ENCODE measurements at places on chromosomes 1 and 21.

DNA sequence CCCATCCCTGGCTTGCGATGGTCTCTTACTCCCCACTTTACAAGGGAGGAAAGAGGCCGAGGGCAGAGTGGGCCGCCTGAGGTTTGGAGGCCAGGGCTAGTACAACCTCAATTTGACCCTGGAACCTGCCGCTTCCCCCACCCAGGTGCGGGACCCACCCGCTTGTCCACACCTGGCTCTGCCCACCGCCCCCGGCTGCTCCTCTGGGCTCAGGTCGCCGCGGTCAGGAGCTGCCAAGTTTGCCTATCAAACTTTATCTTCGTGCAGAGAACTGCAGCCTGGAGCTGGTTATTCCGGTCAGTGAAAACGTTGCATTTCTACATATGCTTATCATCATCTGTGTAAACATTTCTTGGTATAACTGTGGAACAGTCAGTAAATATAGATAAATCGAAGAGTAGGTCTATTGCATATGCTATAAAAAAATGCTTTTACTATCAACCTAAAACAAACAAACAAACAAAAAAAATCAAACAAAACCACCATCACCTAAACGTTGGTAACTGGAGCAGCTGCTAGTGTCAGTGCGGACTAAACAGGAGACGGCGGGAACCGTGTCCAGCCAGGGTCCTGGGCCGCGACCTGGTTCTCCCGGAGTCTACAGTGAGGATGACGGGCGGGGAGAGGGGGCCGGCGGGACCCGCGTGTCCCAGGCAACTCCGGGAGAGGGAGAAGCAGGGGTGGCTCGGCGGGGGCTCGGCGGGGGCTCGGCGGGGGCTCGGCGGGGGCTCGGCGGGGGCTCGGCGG lies 906 bp upstream of the ADARB1 start:
- no peak for DNase-seq

- DNase-seq, result no peak
Measured at GRCh38 chr1:208300084-208300770, 56.0 kb upstream of the PLXNA2 start.

DNA sequence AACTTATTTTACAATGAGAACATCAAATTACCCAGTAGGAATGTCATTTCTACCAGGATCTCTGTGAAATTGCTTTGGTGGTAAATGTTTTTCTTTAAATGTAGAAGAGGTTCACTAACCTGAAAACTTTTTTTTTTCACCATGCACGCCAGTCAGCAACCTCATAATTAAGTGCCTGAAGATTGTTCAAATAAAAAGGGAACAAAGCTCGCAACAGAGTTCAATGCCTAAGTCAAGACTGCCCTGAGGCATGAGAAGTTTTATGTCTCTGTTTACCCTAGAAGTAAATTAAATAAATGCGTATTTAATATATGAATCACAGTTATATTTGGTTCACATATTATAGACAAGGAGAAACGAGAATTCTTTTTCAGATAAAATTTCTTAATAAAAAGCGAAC lies 13.8 kb upstream of the SYDE2 start:
- no peak for DNase-seq

DNA sequence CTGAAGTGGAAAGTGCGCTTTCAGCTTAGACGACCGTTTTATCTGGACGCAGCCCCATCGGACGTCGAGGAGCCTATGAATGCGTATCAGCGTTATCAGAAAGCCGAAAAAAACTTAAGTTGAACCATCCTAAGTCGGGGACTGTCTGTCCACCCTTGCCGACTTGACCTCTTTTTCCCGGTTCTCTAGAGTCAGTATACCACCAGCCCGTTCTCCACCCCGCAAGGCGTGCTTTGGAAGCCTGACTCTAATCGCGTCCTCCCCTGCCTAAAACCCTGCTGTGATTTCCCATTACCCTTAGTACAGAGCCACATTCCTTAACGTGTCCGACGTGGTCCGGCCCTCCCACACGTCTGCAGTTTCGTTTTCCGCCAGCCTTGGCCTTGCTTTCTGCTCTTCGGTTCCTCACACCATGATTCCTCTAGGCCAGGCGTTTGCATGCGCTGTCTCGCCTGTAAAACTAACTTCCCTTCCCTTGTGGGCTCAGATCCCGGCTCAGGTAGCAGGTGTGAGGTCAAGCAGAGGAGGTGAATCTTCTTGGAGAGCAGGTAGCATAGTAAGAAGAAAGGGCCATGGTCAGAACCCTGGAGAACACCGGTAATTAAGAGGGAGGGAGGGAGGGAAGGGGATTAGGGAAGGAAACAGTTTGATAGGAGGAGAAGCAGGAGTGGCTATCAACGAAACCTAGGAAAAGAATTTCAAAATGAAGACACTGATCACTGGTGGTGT lies 865 bp downstream of the ADPRS start:
- peak; percentile 57 for DNase-seq

GRCh38 chr1:204174958-204175357 lies 8.8 kb upstream of the REN start:
- DNase-seq, result no peak

DNA sequence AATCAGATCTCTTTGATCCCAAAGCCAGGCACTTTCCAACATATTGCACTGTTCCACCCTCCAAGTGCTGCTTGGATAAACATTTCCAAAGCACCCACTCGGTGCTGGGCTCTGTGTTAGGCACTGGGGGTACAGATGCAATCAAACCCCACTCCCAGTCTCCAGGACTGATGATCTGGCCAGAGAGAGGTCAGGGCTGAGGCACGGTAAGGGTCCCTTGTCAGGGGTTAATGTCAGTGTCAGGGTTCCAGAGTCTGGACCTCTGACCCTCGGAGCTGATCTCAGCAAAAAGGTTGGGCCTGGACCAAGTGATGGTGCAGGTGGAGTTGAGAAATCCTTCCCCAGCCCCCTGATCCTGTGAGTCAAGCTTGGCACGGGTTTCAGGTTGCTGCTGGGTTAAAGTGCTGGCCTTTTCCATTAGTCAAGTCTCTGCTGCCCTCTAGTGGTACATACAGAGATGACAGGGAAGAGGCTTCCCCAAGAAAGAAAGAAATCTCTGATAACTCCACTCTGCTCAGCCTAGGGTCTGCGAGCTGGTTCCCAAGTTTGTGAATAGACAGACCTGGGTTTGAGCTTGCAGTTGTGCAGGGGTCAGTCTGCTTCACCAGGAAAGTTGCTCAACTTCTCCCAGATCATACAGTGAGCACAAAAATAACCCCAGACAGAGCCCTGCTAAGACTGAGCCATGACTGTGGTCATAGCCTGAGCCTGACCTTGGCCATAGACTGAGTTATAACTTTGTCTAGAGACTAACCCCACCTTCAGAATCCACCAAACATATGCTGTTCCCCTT lies 74.6 kb downstream of the DMRTA2 start:
- DNase-seq, result peak; percentile 65

GRCh38 chr1:117240547-117240946 lies 29.8 kb upstream of the VTCN1 start:
- DNase-seq, result no peak

GRCh38 chr21:15289896-15290841 lies 225.4 kb upstream of the NRIP1 start:
- DNase-seq, result no peak

DNA sequence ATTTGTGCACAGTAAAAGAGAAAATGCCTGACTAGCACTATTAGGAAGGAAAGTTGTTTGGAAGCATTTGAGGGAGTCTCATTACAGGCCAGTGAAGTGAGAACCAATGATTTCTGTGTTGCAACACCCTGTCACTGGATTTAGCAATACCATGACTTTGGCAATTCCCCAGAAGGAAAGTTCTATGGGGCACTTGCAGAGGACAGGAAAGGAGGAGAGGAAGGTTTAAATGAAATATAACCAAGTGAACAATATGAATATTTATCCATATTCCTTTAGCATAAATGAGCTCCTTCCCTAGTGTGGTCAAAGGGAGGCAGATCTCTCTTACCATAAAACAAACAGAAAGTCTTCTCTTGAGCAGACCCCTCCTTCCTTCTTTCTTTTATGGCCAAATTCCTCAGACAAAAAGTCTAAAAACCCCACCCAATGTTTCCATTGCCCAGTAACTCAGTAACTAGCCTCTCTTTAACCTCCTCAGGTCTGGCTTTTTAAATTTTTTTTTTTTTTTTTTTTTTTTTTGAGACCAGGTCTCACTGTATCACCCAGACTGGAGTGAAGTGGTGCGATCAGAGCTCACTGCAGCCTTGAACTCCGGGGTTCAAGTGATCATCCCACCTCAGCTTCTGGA lies 5.5 kb downstream of the TLR5 start:
- no peak for DNase-seq

GRCh38 chr1:218850367-218850766 lies 323.3 kb upstream of the LYPLAL1 start:
- no peak for DNase-seq

GRCh38 chr1:48055876-48056764 lies 58.9 kb upstream of the TRABD2B start:
- no peak for DNase-seq

- DNase-seq, result peak; percentile 97
Measured at GRCh38 chr21:44962403-44962966, 22.7 kb downstream of the SLX9 start.

- no peak for DNase-seq
Measured at GRCh38 chr1:34770891-34771504, 10.0 kb upstream of the GJB3 start.

DNA sequence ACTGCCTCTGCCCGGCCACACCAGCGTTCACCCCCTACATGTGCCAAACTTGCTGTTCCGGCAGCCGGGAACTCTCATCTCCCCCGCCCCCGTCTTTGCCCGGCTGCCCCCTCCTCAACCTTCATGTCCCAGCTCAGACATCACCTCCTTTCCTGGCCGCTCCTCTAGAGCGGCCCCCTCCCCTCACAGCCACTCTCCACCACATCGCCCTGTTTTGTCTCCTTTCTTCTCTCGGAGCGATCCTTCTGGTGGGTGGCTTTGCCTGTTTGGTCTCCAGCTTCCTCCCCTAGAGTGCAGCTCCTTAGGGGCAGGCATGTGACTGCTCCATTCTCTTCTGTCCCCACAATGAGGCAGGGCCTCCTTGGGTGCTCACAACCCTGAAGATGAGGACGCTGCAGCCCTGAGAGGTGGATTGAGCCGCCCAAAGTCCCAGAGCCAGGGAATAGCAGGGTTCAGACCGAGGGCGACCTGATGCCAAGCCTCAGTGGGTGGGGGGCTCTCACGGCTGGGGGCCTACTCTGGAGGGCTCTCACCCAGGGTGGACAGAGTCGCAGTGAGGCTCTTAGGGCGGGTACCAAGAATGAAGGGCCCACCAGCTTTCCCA lies 44.9 kb upstream of the ECE1 start:
- no peak for DNase-seq

GRCh38 chr1:1290238-1290731 lies 10.0 kb downstream of the SCNN1D start:
- DNase-seq, result peak; percentile 51

DNA sequence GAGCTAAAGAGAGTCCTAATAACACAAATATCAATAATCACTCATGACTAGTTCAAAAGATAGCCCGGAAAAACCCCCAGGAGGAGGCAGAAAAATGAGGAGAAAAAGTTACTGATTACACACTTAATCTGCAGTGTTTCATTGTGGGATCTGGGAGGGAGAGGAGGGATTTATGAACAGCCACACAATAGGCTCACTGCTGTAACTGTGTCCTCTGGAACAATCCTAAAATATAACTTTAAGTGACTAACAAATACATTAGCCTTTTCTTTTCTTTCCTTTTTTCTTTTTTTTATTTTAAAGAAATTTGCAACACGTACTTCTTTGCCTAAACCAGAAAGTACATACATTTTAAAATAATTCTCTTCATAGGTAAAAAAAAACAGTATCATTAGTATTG lies 106.3 kb upstream of the LBR start:
- DNase-seq, result no peak

DNA sequence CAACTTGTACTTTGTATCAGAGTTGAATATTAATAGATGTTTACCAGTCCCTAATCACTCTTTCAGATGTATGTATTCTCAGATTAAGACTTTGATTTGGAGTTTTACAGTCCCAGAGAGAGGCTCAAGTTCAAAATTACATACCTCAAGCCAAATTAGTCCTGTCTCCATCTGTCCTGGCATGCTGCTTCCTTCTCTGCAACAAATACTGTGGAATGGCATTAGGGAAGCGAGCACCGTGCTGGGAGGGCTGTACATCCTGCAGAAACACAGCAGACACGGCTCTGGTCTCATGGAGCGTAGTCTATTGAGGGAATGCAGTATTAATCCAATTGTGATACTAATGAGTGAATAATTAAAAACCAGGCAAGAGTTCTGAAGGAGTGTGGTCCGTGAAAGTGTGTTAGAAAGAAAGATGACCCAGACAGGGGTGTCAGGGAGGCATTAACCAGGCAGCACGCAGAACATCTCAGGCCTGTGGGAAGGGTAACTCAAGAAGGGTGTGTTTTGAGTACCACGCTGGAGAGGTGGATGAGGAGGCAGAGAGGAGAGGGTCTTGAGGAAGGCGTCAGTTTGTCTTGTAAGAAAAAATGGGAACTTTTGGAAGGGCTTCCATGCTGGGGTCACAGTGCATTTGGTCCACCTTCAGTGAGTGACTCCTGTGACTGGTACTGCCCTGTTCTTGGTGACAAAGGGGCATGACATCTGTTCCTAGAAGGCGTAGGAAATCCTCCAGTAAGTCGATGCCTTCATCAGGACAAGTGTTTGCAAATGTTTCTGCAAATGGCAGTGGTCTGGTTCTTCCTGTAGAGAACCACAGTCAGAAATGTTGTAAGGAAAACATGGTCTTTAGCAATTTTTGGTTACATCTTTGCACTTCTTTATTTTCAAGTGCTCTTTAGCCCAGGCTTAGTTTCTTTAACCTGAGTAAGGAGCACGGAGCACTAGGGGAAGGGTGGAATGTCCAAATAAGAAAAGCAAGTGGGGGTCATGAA lies 1.6 kb downstream of the RAB4A start:
- no peak for DNase-seq

- no peak for DNase-seq
Measured at GRCh38 chr21:16500271-16500670, 770.5 kb downstream of the USP25 start.

- DNase-seq, result no peak
Measured at GRCh38 chr1:1292442-1292779, 12.2 kb downstream of the SCNN1D start.

- no peak for DNase-seq
Measured at GRCh38 chr21:38887062-38887686, 81.4 kb downstream of the ETS2 start.

DNA sequence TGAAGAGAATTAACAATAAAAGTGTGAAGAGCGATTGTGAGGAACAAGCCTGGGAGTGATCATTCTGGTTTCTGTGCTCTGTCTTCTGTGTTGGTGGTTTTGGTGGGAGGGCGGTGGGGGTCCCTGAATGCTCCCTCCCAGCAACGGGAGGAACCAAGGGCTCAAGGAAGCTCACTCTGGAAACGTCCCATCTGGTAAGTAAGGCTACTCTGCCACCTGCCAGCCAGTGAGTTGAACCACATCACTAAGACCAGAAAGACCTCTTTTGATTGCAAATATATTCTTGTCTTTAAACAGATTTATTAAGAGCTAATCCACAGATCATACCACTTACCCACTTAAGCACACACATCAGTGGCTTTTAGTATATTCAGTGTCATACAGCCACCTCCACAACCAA lies 125.0 kb downstream of the PRDM2 start:
- no peak for DNase-seq

GRCh38 chr21:27149034-27149433 lies 182.1 kb upstream of the ADAMTS5 start:
- DNase-seq, result peak; percentile 94

GRCh38 chr1:225627304-225627947 lies 25.5 kb downstream of the ENAH start:
- DNase-seq, result no peak

Measured in fibroblast of skin of back (primary cell).